ENCODE measurements at places on chromosomes 5 and 9. TPM values are rescaled to one million over a fixed set of nuclear protein-coding genes. Genes with fewer than 3 reads are reported as not detected.
A peak's percentile ranks its signal among the peaks of the same experiment; 100 is the strongest.

DNA sequence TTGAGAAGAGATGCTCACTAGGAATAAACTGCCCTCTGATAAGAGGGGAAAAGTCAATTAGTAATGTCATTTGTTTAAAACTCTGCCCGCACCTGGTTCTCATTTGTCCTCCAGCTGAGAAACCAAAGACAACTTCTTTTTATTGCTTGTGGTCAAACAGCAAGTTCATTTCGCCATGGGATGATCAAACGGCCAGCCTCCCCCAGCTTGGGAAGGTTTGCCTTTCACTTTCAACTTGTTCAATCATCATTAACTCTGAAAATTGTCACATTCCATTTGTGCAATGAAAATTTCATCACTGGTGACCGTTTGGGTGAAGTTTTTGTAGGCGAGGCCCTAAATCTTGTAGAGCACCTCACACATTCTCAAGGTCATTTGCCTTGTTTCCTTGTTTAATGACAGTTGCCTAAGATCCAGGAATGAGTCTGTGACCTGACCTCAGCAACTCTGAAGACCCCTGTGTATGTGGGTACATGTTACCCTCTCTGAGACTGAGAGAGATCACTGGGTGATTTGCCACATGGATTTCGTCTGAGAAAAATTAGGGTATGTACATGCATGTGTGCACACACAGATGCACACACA, 117.7 kb downstream of the MARCHF3 start:
- DNase-seq, result no peak

- DNase-seq, result no peak
Measured at GRCh38 chr5:55421074-55421529, 113.3 kb downstream of the MTREX start.

DNA sequence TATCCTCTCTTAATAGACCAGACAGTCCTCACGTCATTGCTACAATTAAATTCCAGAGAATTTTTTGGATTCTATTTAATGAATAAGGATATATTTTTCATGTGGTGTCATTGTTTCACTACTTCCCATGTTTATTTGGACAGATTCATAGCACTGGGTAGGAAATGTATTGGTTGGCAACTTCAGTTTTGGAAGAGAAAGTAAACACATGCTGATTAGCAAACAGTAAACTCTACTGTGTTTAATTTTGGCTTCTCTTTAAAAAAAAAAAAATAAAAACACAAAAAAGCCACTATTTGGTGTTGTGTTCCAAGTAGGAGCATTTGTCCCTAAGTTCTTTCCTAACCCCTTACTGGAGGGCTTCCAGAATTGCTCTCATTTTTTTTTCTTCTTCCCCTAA, 77.3 kb downstream of the NFIB start:
- no peak for DNase-seq

- no peak for DNase-seq
Measured at GRCh38 chr9:69283003-69283402, 42.0 kb upstream of the ENTREP1 start.

CSF1R gene
- total RNA-seq, result under 0.01 TPM

- no peak for DNase-seq
Measured at GRCh38 chr5:178196986-178197385, 7.3 kb upstream of the HNRNPAB start.

GRCh38 chr5:52928689-52929088, 60.5 kb upstream of the ITGA2 start:
- no peak for DNase-seq

DNA sequence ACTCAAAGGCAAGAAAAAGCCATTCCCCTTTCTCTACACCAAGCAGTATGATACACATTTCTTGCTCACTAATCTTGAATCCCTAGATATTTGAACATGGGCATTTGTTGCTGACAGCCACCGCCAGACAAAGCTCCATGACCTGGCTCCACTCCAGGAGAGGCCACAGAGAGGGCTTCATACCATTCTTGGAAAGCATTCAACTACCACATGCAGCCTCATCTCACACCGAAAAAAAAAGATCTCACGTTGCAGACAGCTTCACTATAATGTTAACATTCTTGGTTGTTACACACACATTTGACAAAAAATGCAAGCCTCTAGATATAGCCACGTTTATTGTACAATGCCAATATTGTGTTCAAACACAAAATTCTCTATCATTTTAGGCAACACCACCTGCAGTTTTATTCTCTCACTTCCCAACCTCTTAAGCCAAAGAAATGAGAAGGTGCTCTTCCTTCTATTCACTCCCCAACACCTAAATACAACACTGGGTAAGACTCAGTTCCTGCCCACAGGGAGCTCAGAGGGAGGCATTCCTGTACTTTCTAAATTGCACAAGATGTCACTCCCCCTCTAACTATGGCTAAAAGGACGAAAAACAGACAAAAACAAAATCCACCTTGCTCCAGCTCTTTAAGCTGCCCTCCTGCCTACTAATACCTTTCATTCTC, 222.4 kb downstream of the TSSK1B start:
- DNase-seq, result peak; percentile 51

DNA sequence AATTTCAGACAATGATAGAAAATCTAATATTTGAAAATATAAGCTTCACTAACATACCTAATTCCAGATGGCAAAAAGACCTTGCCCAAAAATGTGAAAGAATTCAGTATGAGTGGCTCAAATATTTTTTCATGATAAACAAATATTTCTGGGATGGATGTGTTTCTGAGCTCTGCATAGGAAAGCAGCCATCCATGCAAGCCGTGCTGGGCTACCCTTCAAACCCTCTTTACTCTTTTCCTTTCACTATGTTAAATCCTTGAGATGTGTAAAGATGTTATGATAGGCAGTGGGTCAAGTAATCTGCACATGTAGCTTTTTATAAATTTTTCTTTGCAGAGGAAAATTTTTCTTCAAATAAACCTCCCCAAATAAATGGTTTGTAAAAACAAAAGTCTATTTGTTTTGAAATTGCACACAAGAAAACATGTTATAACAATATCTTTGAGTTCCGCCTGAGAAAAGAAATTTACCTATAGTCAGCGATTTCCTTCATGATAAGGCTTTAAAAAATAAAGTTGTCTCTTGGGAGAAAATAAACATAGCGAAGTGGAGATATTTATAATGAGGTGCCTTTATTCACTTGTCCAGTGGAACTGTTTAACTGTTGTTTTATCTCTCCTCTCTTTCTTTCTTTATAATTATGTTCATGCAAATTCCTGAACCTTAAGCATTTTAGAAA, 154.3 kb upstream of the PITX1 start:
- no peak for DNase-seq

- peak; percentile 18 for DNase-seq
Measured at GRCh38 chr5:74392711-74393351, 247.7 kb downstream of the ENC1 start.

RANBP17 gene
- 10.6 TPM for total RNA-seq

- DNase-seq, result no peak
Measured at GRCh38 chr9:108536836-108537601, 318.8 kb downstream of the ACTL7B start.

DNA sequence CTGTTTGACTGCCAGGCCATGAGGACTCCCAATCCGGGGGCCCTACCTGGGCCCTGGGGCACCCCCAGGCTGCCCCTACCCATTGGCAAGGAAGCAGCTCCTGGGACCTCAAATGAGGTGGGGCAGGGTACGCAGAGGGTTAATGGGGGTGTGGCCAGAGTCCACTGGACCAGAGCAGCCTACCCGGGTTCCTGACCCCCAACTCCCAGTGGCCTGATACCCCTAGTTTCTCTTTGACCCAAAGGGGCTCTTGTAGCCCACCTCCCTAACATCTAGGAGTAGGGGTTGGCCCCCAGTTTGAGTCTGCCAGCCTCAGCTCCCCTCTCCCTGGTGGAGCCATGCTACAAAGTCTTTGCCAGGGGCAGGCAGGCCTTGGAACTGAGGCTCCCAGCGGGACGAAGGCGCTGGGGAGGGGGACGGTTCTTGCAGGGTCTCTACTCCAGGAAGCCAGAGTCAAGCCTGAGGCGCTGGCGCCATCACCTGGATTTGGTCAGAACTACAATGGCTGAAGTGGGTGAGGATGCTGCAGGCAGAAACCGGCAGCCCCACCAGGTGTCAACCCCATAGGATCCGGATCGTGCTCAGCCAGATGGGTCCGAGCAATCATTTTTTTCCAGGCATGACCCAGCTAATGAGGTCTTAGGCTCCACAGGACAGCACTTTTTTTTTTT, 8.4 kb upstream of the CERCAM start:
- DNase-seq, result peak; percentile 36

Measured in fibroblast of the aortic adventitia (primary cell).